ENCODE measurements at places on chromosomes 2 and 18. TPM values are rescaled to one million over a fixed set of nuclear protein-coding genes. Genes with fewer than 3 reads are reported as not detected.

- DNase-seq: no peak
Observed at GRCh38 chr18:45081566-45082181, 401.0 kb downstream of the SETBP1 start.

GRCh38 chr2:236872015-236872414, 213.7 kb upstream of the COPS8 start:
- no peak for DNase-seq

DNA sequence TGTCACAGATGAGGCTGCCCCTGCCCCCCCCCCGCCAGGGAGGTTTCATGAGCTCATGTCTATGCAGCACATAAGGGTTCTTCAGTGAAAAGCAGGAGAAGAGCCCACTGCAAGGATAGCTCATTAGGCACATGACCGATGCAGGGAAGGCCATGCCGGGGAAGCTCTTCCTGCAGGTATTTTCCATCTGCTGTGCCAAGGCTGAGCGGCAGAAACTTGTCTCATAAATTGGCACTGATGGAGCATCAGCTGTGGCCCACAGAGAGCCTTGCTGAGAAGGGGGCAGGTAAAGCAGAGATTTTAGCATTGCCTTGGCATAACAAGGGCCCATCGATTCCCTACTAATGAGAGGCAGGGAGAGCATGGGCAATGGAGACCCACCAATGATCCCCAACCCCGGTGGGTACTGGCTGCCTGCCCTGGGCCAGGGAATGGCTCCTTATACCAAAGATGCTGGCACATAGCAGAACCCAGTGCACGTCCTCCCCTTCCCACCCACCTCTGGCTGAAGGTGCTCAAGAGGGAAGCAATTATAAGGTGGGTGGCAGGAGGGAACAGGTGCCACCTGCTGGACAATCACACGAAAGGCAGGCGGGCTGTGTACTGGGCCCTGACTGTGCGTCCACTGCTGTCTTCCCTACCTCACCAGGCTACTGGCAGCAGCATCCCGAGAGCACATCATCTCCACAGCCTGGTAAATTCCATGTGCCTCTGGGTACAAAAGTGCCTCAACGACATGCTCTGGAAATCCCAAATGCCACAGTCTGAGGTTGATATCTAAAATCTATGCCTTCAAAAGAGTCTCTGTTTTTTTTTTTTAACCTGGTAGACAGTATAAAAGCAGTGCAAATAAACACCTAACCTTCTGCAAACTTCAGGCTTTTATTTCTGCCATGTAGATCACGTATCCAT, 41.4 kb downstream of the STEAP3 start:
- peak; percentile 29 for DNase-seq

DNA sequence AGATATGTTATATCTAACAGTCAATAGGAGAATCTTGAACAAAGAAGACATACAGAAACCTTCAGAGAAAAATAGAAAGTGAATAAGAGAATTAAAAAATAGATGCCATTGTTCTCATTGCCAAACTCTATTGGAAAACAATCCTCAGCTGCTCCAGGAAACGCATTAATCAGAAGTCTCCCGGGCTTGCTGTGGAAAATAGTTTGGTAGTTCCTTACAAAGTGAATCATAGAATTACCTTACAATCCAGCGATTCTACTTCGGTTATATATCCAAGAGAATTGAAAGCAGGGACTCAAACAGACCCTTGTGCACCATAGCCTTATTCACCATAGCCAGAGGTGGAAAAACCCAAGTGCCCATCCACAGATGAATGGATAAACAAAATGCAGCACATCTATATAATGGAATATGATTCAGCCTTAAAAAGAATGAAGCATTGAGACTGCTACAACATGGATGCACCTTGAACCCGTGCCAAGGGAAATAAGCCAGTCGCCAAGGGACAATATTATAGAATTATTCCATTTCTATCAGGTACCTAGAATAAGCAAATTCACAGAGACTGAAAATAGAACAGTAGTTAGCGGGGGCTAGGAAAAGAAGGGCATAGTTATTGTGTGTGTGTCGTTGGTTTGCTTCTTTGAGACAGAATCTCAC, 21.9 kb upstream of the CHRNA1 start:
- DNase-seq: no peak

DNA sequence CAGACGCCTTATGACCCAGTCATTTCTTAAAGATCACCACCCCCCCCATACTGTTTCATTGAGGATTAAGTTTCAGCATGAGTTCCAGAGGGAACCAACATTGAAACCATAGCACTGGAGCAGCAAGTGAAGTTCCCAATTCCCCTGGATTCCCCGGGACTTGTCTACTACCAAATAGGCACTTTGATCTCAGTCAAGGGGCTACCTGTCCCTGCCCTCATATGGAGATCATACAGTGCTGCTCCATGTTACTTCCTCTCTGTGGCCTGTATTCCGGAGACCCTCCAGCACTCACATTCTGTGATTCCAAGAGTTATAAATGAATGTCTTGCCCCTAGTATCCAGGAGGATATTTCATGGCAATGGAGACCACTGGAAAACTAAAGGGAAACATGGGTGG, 42.5 kb downstream of the RNF144A start:
- no peak for DNase-seq

GRCh38 chr2:239727776-239728600, 297.2 kb downstream of the NDUFA10 start:
- DNase-seq: no peak

- DNase-seq: no peak
Observed at GRCh38 chr2:101805152-101806088, 107.9 kb downstream of the MAP4K4 start.

- DNase-seq: no peak
Observed at GRCh38 chr2:8653485-8653884, 28.4 kb upstream of the ID2 start.

DNA sequence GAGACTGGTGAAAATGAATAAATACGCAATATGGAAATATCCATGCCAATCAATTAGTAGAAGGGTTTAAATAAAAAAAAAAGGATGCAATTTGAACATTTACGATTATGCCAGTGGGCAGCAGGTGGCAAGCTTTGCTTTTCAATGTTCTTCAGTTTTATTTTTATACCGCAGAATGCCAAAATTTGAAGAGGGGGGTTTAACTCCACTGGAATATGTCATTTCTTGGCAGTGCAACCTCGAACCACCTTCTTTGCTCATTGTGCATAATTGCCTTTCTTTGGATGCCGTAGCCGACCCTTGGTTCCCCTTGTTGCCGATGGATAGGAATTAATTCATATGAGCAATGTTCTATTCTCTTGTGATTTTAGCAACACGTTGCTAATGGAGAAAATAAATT, 88.0 kb downstream of the LTBP1 start:
- no peak for DNase-seq

DNA sequence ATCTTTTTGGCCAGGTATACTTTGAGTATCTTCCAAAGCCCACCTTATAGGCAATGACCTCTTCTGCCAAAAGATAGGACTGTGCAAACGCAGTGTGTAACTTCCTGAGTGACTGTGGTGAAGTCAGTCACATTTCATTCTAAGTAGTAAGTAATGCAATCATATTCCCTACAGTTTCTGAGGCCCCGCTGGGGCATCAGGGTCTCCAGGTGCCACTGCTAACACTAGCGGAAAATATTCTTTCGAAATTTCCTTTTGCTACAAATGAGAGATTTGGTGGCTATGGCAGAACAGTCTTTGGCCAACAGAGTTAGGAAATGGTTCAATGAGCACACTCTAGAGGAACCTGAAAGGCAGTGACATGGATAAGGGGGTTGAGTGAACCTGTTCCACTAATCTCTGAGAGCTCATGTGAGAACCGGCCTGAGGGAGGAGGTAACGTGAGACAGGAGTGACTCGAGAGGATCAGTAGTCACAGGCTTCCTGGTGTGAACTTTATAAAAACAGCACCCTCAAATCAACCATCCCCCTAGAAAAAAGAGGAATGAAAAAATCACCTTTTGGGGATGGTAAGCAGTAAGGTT, 102.6 kb upstream of the LPIN2 start:
- DNase-seq: no peak

GRCh38 chr2:21627938-21628337, 504.2 kb downstream of the TDRD15 start:
- no peak for DNase-seq

DNA sequence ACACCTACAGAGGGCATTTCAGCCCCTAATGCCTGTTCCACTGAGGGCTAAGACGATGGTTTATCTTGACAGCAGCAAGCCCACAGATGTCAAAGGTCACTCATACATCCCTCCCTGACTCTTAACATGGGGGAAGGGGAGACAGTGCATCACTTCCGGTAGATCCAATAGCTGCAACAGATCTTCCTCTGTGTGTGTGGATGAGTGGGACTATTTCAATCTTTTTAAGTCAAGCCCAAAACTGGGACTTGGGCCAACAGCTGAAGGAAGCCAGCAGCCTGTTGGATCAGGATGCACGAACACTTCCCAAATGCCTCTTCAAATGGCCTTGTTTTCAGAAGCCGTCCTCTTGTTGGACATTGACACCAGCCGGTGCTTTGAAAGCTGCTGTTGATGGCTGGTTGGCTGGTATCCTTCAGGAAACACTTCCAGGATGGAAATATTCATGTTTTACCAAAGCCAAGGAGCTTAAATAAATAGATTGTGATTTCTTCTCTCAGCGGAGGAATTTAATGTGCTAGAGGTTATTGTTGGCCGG, 59.2 kb downstream of the IL1R2 start:
- no peak for DNase-seq

- DNase-seq: no peak
Observed at GRCh38 chr2:27308359-27308881, at the start of gene UCN. UCN (minus strand) TSS chr2:27308445; CDS start chr2:27307895, 550 bp downstream.

GRCh38 chr2:175838979-175839378, 163.1 kb downstream of the LNPK start:
- DNase-seq: peak; percentile 55

DNA sequence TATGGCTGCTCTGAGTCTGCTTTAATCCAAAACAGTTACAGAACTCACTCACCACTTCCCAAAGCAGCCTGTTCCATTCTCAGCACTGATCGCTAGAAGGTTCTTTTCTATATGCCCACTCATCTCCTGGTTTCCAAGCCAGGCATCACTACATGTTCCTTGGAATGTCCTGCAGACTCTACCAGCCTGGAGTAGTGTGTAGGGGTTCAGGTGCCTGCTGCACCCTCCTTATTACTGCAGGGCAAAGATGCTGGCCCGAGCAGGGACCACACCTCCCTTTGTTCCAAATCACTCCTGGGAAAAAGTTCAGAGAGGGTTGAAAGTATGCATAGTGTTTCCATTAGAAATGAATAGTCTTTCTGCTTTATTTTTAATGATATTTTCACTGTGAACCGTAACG, 196.6 kb downstream of the SH3RF3 start:
- DNase-seq: no peak

DNA sequence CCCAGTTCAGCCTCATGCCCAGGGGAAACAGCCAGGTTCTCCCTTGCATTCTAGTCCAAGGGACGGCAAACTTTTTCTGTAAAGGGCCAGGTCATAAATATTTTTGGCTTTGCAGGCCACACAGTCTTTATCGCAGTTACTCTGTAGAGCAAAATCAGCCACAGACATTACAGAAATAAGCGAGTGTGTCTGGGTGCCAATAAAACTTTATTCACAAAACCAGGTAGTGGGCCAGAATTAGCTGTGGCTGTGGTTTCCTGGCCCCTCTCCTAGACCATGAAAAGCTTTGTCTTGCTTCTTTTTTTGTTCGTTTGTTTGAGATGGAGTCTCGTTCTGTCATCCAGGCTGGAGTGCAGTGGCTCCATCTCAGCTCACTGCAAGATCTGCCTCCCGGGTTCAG, 80.1 kb downstream of the EIPR1 start:
- no peak for DNase-seq

DNA sequence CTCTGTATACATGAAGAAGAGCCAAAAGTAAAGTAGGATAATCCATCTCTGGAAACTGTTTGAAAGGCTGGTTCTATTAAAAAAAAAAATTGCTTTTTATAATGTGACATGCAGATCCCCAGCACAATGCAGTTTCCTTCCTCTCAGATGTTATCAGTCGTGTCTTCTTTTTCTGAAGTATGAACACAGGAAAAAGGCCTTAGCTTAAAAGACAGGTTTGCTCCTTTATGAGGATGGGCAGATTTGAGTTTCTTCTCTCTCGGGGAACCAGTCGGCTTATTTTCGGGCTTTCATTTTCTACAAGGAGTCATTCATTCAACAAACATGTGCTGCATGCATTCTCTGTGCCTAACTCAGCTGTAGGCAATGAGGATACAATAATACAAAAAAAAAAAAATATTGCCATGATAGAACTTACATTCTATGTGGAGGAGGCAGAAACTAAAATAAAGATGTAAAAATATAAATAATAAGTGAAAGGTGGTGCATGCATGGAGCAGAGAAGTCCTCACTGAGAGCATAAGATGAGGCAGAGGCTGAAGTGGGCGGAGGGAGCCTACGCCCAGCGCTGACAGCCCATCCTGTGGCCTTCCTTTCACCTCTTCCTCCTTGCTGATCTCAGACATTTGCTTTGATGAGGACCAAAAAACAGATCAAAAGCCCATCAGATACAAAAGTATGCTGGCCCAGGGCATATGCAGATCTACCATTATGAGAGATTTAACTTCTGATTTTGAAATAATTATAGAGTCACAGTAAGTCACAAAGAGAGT, at the start of gene CD226:
Gene CD226 (minus strand): TSS at position 513 of the 773 bp plus-strand sequence. CDS start 467 bp downstream, at position 46.
- DNase-seq: no peak

DNA sequence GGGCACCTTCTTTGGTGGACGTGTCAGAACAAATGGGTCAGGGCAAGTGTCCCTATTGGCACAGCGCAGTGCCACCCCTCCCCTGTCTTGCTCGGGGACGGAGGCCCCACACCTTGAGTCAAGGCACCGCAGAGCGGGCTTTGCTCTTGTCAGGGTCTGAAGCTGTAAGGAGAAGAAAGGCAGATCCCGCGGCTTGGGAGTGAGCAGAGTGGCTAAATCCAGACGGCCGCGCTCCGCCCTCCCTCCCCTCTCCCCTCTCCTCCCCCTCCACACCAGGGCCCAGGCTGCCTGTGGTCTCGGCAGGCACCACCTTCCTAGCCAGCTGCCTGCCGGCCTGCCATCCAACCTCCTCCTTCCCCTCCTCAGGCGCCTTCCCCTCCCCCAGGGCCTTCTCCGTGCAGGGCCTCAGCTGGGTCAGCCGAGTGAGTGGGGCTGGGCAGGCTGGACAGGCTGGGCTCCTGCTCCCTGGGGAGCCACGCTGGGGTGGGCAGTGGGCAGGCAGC, 25.8 kb downstream of the SPEG start:
- no peak for DNase-seq

- DNase-seq: no peak
Observed at GRCh38 chr2:85188852-85189251, 55.7 kb downstream of the TCF7L1 start.

DNA sequence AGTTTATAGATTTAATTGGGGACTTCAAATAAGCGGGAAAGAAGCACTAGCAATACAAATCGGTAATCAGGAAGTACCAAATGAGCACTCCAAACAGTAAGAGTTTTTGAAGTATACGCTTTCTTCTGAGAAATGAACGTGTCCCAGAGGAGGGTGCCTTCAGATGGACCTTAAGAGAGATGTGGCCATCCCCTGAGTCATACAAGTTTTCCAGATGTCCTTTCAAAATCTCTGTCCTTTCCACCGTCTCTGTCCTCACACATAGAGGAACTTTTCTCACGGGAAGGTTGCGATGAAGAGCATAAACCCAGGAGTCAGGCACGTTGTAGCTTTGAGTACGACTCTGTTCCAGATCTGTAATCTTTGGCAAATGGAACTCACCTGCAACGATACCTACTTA, 1.7 kb upstream of the SMAD2 start:
- DNase-seq: no peak

Gene PLGLB2
- 0.24 TPM for total RNA-seq

Gene DSC1
- 0.35 TPM for total RNA-seq

Gene CHRNG
- not detected for total RNA-seq

Gene LINC00305
- not detected for total RNA-seq

Gene MC2R
- total RNA-seq: not detected

Gene RNF138
- total RNA-seq: 28.1 TPM

Gene TNFAIP6
- not detected for total RNA-seq

Gene HJURP
- total RNA-seq: 40.1 TPM

All from foreskin keratinocyte (primary cell).